ENCODE measurements at places on chromosomes 5 and 9. TPM values are rescaled to one million over a fixed set of nuclear protein-coding genes. Genes with fewer than 3 reads are reported as not detected.

DNA sequence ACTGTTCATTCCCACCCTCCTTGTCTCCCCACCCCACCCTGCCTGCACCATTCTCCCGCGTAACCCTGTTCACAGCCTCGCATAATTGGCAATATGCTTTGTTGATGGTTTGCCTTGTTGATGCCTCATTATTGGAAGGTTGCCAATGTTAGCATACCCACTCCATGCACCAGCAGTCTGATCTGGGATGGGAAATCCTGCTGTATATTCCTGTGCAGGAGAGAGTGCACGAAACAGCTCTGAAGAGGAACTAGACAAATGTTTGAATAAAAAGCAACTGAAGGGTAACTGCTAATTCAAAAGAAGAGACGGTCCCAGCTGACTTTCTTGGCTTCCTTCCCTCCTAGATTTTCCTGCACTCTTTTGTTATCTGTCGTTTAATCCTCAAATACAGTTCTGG is 271.7 kb upstream of the TLE4 start:
- no peak for ATAC-seq

DNA sequence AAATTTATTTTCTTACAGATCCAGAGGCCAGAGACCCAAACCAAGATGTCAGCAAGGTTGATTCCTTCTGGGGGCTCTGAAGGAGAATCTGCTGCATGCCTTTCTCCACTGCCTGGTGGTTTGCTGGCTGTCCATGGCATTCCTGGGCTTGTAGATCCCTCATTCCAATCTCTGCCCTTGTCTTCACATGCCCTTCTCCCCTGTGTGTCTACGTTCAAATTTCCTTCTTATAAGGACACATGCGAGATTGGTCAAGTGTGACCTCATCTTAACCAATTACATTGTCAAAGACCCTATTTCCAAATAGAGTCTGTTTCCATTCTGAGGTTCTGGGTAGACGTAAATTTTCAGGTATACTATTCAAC is 84.5 kb upstream of the RAI14 start:
- ATAC-seq = no peak

DNA sequence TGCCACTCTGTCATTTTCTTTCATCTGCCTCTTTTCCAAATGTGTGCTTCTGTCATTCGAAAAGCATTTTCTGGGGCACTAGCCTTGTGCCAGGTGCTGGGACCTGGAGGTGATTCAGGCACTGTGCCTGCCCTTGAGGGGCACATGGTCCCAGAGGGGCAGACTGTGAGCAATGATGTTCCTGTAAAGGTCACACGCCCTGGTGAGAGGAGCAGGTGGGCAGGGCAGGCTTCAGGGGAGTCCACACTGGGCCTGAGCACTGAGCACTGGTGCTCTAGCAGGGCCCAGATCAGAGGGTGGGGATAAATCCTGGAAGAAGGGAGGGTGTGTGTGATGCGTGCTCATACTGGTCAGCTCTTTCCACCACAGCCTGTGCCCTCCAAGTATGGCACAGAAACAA is 77.8 kb downstream of the COL15A1 start:
- ATAC-seq = no peak

DNA sequence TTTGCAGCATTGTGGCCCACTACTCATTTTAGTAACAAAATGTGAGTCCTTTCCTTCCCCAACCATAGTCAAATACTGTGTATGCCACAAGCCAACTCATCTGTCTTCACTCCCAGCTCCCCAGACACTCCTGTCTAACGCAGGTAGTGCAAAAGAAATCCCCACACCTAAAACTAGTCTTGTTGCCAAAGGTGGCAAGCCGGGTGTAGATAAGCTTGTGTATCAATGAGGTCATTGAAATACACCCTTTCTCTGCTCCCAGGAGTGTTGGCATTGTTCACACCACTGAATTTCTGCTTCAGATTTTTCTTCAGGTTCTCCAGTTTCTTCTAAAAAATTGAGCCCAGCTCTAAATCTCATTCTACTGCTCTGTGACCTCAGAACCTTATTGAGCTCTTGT is 19.7 kb upstream of the RGS7BP start:
- no peak for ATAC-seq

DNA sequence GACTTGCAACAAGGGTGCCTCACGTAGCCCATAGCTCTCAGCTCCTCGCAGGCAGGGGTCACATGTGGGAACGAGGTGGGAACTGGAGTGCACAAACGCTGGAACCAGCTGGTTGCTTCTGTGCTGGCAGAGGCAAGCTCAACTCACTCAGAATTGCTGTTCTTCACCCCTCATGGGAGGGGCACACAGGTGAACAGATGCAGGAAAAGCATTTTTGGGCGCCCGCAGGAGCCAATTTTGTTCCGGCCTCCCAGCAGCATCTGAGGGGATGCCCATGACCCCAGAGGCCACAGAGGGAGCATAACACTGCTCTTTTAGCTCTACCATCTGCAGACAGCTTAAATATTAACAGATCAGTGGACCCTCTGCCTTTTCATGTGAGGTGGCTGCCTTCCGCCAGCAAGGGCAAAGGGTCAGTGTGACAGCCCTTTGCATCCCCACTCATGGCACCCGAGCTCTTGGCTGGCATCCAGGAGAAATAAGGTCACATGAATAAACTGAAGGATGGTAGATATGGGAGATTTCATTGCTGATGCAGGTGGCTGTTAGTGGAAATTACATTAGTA is 196.2 kb downstream of the SLCO4C1 start:
- ATAC-seq = no peak

- no peak for ATAC-seq
Observed at GRCh38 chr9:89187541-89187940, 8.9 kb upstream of the SHC3 start.

The CPEB4 gene
- total RNA-seq = 60.6 TPM

The DMGDH gene
- total RNA-seq = 4.8 TPM

The PLPP1 gene
- total RNA-seq = 209 TPM

The PGM5 gene
- 690 TPM for total RNA-seq

The LHX3 gene
- total RNA-seq = not detected

The THG1L gene
- total RNA-seq = 20.3 TPM

The OTULINL gene
- total RNA-seq = 7.9 TPM

Measured in gastroesophageal sphincter (tissue), 4 donors.